Cardiac muscle cell (in vitro differentiated cells and primary cell): ENCODE measurements at places on chromosomes 2 and 18. TPM values are rescaled to one million over a fixed set of nuclear protein-coding genes. Genes with fewer than 3 reads are reported as not detected.

Gene ITGB6
- 0.31 TPM in 1 of 2 replicates, not detected in the other for polyA plus RNA-seq

Gene LYPD6B
- 5.7 and 8.1 TPM in 2 replicates for polyA plus RNA-seq

Gene ANKRD30BL
- polyA plus RNA-seq, result not detected in 2 replicates

Gene SDC1
- polyA plus RNA-seq, result 12.9 and 14.0 TPM in 2 replicates

Gene C2orf78
- not detected in 2 replicates for polyA plus RNA-seq

- no peak within 1 kb of the TSS for H3K27ac ChIP-seq
- peaks cover 5% of the 10 kb centered on the region for H3K4me1 ChIP-seq
- peaks cover 9% of the 10 kb centered on the region for H3K27me3 ChIP-seq
Observed at GRCh38 chr2:224039080-224039769, at the start of gene SERPINE2. SERPINE2 (minus strand) TSS chr2:224039286; CDS start chr2:224001900, 37,386 bp downstream.

DNA sequence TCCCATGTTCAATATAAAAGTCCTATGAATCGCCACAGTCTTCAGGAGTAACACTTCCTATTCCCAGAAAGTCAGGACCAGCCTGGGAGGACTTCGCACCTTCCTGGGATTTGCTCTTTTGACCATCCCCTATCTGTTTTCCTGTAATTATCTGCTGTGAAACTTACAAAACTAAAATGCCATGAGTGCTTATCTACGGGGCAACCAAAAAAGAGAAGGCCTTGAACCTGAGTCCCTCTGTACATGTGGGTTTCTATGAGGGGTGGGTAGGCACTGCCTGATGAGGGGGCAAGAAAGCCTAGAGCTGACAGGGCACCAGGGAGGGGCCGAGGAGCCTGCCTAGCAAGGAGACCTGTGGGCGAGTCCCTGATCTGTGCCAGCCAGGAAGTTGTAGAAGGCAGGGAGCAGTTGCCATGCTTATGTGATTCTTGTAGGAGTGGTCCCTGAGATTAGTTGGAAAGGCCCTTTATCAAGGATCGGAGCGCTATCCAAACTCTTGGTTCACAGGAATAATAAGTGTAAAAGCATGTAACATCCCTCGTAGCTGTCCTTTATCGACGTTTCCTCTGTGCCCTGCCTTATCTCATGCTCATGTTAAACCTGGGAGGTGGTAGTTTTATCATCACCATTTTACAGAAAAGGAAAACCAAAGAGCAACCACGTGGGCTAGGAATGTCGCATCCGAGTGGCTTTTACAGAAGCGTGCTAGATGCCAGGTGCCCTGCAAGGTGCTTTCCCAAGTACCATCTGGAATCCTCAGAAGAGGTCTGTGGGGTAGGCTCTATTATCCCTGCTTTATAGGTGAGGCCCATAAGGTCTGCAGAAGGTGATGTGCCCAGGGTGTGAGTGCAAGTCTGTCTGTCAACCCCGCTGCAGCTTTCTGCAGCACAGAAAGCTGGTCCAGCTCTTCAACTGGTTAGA, 111.8 kb downstream of the B3GNT2 start:
- no peaks in the 10 kb centered on the region for H3K36me3 ChIP-seq
- DNase-seq, result no peak
- H3K4me1 ChIP-seq, result peaks cover 34% of the 10 kb centered on the region
- no peak overlapping the region for H3K4me3 ChIP-seq
- H3K27ac ChIP-seq, result no peak overlapping the region
- H3K27me3 ChIP-seq, result no peaks in the 10 kb centered on the region

DNA sequence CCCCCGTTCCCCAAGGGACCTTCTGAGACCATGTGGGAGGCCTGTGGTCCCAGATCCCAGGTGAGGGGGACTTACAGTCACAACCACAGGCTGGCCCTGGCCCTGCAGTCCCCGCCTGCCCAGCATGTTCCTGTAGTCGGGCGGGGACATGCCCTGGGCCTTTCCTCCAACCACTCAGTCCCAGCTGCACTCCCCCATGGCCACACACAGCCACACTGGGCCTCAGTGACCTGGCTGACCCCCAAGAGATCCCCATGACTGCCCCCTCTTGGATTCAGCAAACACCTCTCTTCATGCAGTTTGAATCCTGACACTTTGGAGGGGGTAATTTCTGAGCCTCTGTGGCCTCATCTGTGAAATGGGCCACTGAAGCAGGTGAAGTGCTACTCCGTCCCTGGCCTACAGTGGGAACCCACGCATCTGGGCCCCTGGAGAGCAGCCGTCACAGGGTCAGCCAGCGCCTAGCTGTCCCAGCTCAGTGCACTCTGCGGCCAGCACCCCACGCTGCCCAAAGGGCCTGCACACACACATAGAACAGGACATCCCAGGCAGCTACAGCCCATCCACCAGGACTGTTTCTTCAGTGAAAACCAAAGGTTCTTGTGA, 12.7 kb upstream of the ARHGEF4 start:
- no peak overlapping the region for H3K27ac ChIP-seq
- no peak for DNase-seq

- no peaks in the 10 kb centered on the region for H3K36me3 ChIP-seq
- no peak overlapping the region for H3K4me3 ChIP-seq
- no peaks in the 10 kb centered on the region for H3K4me1 ChIP-seq
- H3K27me3 ChIP-seq, result no peaks in the 10 kb centered on the region
Observed at GRCh38 chr2:162217598-162217997, 25.6 kb downstream of the FAP start.

DNA sequence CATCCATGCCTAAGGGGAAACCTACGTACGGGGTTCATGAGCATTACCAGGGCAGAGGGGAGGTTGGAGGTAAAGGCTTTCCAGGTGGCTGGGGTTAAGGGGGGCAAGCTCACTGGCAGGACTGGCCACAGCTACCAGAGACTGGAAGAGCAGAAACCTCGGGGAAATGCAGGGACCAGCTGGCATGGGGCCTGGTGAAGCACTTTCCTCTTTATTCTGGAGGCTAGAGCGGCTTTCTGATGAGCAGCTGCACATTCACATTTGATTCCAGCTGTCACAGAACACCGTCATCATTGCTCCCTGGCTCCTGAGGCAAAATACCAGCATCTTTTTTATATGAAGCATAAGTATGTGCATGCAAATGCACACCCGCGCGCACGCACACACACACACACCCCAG, 28.7 kb upstream of the LRRC30 start:
- no peak for DNase-seq
- H3K4me1 ChIP-seq, result peaks cover 26% of the 10 kb centered on the region
- no peaks in the 10 kb centered on the region for H3K36me3 ChIP-seq

DNA sequence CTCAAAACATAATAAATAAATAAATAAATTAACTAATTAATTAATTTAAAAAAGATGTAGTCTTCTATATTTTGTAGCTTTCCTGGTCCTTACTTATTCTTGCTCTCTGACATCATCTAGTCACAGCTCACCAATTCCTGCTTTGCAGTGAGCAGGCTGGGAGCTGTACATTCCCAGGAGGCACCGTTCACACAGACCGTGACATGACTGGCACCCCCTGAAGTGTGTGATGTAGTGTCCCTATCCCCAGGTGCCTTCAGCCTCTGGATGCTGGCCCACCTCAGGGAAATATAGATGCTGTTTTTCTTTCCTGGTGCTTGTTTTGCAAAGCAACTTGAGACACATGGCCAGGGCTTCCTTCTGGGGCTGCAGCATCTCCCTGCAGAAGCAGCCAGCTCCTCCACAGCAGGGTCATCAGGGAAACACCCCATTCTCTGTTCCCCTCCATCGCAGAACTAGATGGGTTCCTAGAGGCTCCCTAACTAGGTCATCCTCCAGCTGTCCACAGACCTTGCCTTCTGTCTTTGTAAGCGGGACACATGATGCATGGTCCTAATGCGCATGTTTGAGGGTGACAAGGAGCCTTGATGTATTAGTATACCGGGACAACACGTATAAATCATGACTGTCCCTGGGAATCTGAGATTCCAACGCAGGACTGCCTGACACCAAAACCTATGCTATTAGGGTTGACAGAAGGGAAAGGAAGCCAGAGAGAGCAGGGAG, 76.4 kb downstream of the RHOB start:
- no peak overlapping the region for H3K27ac ChIP-seq
- H3K4me3 ChIP-seq, result no peak overlapping the region
- no peaks in the 10 kb centered on the region for H3K27me3 ChIP-seq
- DNase-seq, result no peak

DNA sequence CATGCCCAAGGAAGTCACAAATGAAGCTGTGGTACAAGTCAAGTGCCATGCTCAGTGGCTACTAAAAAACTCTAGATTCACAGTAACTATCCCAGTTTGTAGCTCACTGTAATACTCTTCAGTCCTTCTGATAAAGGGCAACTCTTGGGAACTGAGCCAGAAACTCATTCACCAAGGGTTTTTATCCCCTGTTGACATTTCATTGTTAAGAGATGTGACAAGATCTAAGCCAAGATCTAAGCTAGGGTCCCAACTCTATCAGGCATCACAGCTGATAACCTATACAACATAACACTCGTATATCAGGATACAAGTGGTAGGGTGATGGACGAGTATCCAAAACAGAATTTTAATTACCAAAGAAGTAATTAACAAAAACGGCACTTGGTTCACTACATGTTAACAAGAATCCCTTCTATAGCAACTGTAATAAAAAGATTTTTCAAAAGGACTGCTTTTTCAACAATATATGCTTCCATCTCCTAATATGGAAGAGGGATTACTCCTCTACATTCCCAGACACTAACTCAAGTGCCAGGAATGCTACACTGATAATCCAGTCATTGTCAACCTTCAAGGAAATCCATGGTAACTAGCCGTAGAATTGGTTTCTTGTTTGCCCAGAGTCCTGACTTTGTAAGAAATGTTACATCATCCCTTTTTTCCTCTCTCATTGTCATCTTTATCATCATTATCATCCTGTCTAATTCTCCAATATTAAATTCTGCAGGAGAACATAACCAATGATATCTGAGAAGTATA, 111.7 kb downstream of the CDH2 start:
- peaks cover 51% of the 10 kb centered on the region for H3K4me1 ChIP-seq
- peak overlapping the region; percentile 98 for H3K27ac ChIP-seq
- peak overlapping the region; percentile 4 for H3K4me3 ChIP-seq
- no peaks in the 10 kb centered on the region for H3K36me3 ChIP-seq
- DNase-seq, result peak; percentile 92

DNA sequence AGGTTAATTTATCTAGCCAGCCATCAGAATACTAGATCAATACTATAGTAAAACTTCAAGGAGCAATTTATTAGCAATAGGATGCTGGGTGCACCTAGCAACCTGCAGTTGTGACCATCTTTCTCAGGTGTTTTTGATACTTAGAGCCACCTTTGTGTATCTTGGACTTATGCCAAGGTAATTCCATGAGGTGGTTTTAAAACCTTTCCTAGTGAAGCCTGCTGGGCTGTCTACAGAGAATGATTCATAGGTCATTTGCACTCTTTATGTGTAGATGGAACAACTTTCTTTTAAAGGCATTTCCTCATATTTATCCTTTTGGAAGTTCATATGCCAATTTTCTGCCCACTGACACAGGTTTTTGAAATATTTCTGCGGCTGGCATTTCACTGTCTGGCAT, 1030.1 kb upstream of the POU3F3 start:
- H3K4me3 ChIP-seq, result no peak overlapping the region
- no peaks in the 10 kb centered on the region for H3K36me3 ChIP-seq
- no peak overlapping the region for H3K27ac ChIP-seq
- no peak for DNase-seq

- DNase-seq, result no peak
- no peaks in the 10 kb centered on the region for H3K27me3 ChIP-seq
- no peaks in the 10 kb centered on the region for H3K36me3 ChIP-seq
- no peak overlapping the region for H3K4me3 ChIP-seq
- peaks cover 4% of the 10 kb centered on the region for H3K4me1 ChIP-seq
- H3K27ac ChIP-seq, result no peak overlapping the region
Observed at GRCh38 chr2:105032476-105032875, 5.4 kb upstream of the MRPS9 start.

DNA sequence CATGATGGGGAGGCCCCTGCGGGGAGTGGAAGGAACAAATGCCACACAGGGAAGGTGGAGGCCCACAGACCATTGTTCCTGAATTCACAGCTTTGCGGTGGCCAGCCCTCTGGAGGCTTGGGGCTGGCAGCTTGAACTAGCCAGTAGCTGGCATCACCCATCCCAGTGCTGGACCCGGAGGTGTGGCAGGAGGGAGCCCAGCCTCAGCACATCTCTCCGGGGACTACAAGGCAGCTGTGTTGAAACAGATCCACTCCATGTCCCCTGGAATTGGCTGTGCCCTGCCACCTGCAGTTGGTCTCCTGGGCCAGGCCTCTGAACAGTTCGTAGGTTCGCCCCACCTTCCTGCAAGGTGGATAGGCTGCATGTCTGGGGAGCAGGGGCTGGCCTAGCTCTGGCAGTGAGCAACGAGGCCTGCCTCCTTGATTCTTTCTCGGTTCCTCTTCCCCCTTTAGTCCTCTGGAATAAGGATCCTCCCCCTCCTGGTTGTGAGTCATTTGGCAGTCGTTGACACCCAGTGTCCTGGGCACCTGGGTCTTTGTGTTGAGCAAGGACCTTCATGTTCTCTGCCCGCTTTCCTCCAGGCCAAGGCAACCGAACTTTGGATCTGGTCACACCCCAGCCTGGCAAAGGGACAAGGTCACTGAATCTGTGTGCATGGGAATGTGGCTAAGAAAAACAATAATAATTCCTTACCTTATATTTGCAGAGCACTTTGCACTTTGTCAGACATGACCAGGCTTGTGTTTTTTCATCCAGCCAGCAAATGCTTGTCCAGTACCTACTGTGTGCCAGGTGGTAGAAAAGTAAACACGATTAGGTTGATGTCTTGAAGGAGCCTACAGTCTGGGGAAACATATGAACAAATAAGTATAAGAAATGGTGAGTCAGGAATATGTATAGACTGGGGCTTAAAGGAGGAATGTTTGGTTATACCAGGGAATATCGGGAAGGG, 55.0 kb upstream of the MCFD2 start:
- no peaks in the 10 kb centered on the region for H3K27me3 ChIP-seq
- DNase-seq, result no peak
- no peaks in the 10 kb centered on the region for H3K4me1 ChIP-seq
- H3K4me3 ChIP-seq, result no peak overlapping the region
- no peak overlapping the region for H3K27ac ChIP-seq
- no peaks in the 10 kb centered on the region for H3K36me3 ChIP-seq

- peak overlapping the region; percentile 80 for H3K27ac ChIP-seq
- H3K36me3 ChIP-seq, result no peaks in the 10 kb centered on the region
- DNase-seq, result no peak
- no peaks in the 10 kb centered on the region for H3K27me3 ChIP-seq
Observed at GRCh38 chr2:51781691-51782090, 749.8 kb upstream of the NRXN1 start.

DNA sequence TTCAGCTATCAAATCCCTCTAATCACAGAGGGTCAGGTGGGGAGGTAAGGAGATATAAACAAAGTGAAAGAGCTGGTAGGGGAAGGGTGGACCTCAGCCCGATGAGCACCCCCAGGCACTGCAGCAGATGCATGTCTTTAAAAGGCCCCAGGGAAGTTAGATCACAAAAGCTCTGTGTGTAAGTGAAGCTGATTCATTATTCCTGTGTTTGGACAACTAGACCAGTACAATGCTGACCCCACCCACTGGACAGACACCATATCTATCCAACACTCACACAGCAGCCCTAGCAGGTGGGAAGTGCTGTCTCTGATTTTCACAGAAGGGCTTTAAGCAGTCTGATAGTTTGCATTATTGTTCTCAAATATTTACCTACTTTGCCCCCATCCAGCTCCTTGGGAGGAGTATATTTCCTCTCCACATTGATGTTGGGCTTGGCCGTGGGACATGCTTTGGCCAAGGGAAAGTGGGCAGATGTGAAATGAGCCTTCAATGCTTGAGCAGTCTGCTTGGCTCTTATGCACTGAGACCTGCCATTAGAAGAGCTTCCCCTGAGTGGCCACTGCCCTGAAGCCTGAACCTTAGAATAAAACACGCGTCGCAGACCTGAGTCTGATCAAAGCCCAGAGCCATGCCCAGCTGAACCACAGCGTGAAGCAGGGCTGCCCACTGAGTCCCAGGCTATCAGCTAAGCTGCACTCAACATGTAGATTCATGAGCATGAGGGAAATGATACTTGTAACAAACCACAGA, 111.4 kb downstream of the COPS8 start:
- no peaks in the 10 kb centered on the region for H3K36me3 ChIP-seq
- H3K4me3 ChIP-seq, result no peak overlapping the region
- H3K4me1 ChIP-seq, result no peaks in the 10 kb centered on the region
- no peak overlapping the region for H3K27ac ChIP-seq
